IPS-NIHi11 (cell line): ENCODE measurements at places on chromosomes 7 and 10.

GRCh38 chr10:107054469-107055156 lies 109.9 kb downstream of the SORCS1 start:
- DNase-seq: no peak

DNA sequence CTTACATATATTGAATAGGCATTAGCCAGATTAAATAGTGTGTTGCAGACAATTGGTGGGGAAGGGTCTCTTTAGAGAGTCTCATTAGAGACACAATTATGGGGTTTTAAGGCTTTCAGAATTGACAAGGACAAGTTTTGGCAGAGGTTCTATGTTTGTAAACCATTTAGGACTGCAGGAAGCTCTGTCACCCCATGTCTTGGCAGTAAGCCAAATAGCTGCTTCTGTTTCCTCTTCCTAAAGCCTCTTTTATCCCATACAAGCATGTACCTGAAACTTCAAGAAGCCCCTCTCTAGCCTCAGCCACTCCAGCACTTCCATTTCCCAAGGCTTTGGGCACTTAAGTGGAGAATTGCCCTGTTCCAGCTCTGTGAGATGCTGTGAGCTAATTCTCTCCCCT lies 21.8 kb upstream of the LRRC4 start:
- DNase-seq: no peak

DNA sequence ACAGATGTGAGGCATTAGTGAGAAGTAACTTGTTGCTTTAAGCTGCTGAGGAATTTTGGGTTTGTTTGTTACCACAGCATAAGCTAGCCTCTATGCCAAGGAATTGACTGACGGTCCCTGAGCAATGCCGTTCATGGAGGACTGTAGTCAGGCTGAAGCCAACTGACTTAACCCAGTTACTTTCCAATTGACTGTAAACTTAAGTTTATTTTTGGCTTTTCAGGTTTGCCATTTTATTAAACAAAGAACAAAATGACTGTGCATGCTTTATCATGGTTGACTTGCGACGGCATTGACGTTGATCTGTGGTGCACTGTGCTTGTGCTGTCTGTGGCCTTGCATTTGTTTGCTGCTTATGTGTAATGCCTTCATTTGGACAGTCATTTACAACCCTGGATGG lies 53.5 kb downstream of the DNAJB9 start:
- DNase-seq: no peak

GRCh38 chr7:22219739-22220493 lies 137.0 kb downstream of the RAPGEF5 start:
- no peak for DNase-seq

- peak; percentile 41 for DNase-seq
Observed at GRCh38 chr7:150976529-150977381, 1.4 kb downstream of the KCNH2 start.

GRCh38 chr10:28169525-28169924 lies 133.3 kb downstream of the MPP7 start:
- DNase-seq: no peak

- no peak for DNase-seq
Observed at GRCh38 chr10:86951184-86951761, 6.1 kb downstream of the MMRN2 start.

- DNase-seq: no peak
Observed at GRCh38 chr7:19248115-19248514, 102.9 kb upstream of the FERD3L start.

- no peak for DNase-seq
Observed at GRCh38 chr10:71627230-71627939, 92.2 kb downstream of the C10orf105 start.

DNA sequence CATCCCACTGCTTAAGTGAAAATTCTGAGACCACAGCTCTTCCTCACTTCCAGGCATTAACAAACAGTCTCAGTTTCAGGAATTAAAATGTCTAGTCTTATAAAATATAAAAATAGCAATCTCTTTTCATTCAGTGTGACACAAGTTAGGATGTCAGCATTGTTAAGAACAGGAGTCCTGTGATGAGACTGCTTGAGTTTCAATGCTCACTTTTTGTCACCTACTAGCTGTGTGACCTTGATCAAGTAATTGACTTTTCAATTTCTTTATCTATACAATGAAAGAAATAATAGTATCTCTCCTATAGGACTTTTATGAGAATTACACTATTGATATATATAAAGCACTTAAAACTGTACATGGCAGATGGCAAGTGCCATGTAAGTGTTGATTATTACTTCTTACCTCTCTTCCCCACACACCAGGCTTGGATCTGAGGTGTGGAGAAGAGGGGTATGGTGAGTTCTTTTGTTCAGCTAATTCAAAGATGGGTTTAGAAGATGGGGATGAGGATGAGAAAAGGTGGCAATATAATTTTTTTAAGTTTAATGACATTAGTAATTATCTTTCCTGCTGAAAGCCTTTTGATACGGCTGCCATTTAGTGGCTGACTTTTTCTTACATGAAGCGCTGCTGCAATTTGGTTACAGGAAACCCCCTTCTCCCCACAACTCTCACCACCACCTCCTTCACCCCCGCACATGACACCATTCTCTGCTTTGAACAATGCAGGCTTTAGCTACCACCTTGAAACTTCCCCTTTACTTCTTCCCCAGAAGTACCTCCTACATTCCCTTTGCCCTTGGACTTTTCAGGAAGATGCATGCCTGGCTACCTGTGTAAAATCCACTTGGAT lies 20.8 kb upstream of the HYAL4 start:
- no peak for DNase-seq

GRCh38 chr7:45579391-45579801 lies 5.2 kb downstream of the ADCY1 start:
- DNase-seq: no peak

DNA sequence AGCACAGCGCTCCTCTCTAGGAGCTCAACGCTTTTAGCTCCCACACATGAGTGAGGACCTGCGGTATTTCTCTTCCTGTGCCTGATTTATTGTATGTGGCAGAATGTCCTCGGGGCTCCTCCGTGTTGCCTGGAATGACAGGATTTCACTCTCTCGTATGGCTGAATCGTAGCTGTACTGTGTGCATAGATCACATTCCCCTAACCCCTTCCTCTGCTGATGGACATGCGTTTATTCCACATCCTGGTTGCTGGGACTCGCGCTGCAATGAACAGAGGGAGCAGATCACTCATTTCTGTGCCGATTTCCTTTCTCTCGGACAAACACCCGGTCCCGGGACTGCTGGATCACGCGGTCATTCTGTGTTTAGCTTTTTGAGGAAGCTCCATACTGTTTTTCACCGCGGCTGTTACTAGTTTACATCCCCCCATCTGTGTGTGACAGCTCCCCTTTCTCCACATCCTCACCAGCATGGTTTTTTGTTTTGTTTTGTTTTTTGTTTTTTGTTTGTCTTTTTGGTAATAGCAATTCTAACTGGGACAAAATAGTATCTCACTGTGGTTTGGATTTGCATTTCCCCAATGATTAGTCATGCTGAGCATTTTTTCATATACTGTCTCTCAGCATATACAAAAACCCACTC lies 76.3 kb downstream of the FOXL3 start:
- no peak for DNase-seq

- DNase-seq: no peak
Observed at GRCh38 chr10:122232769-122233168, 38.3 kb upstream of the BTBD16 start.

- no peak for DNase-seq
Observed at GRCh38 chr7:55423891-55424290, 58.8 kb downstream of the LANCL2 start.

- DNase-seq: no peak
Observed at GRCh38 chr7:103685646-103686045, 239.6 kb upstream of the SLC26A5 start.

GRCh38 chr7:152860310-152860709 lies 100.8 kb downstream of the ACTR3B start:
- no peak for DNase-seq

- DNase-seq: no peak
Observed at GRCh38 chr10:5440206-5440605, 27.8 kb downstream of the NET1 start.

GRCh38 chr10:13528875-13529713 lies at the start of gene BEND7:
Gene BEND7, minus strand, starts transcription at chr10:13529014. Its CDS starts 481 bp downstream, at chr10:13528533.
- DNase-seq: peak; percentile 86

GRCh38 chr7:38524786-38525185 lies 106.4 kb downstream of the AMPH start:
- DNase-seq: no peak

DNA sequence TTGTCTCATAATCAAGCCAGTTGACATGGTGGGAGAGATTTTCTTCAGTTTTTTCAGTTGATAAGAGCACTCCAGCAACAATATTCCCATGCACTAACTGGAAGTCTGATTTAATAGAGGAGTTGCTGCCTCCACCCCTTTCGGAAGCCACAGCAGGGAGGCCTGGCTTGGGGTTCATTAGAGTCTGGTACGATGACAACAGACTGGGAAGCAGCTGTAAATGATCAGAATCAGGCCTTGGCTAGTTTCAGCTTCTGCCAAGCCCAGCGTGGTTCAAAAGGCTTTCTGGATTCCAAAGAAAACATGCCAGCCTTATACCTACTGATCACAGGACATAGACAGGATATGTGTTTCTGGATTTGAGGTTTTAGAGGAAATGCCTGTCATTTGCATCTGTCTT lies 274.0 kb downstream of the CSTF2T start:
- no peak for DNase-seq

DNA sequence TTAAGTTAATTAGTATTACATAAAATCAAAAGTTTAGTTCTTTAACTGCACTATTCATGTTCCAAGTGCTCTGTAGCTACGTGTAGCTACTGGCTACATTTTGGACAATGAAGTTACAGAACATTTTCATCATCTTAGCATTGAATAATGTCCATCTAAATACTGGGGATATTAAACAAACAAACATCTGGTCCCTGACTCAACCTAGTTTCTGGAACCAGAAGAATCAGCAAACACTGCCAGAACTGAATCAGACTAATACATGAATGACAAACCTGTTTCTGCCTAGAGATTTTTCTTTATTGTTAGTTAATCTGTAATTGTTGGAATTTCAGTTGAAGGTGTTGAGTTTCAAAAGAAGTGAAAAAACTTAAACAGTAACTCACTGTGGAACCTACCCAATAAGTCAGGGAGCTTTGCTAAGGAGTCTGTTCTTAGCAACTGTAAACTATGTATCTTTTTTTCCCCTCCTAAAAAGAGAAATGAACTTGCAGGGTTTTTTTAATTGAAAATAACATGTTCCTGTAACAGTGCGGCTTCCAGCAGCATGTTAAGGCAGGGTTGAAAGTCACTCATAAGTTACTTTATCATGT lies 58.3 kb downstream of the CDK13 start:
- no peak for DNase-seq
